ENCODE measurements at places on chromosomes 5 and 9.

GRCh38 chr5:6069496-6070185, 308.7 kb downstream of the MED10 start:
- no peak for DNase-seq

DNA sequence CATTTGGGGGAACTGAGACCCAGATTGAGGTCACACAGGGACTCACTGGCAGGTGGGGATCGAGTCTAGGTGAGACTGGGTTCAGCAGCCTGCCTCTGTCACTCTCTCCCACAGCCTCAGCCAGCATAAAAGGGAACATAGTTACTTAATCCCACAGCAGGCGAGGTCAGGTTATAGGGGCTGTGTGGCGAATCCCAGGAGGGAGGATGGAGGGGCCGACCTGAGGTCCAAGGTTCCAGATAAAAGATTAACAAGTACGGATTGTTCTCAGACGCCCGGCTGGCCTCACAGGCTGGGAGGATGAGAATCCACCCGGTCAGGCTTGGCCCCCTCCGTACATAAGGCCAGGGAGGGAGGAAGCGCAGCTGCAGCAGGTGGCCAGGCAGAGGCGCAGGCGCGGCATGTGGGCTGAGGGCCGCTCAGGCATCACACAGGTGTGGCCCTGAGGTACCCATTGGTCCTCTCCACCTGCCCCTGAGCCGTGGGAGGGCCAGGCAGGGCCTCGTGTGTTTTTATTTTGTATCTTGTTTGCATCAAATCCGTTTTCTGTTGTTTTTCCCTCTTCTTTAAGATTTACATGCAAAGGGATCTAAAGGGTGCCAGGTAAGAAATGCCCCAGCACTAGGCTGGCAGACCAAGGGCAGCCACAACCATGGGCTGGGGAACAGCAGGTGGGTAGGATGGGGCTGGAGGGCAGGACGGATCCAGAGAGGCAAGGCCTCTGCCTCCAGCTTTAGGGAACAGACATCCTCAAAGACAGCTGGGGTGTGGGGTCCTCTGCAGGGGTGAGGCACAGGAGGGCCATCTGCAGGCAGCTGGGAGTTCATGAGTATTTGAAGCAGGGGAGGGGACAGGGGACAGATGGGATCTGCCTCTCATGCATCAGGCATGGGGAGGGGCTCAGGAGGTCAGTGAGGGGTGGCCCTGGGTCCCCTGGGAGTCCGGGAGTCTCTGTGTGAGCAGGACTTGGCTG, 3.6 kb downstream of the SUSD3 start:
- no peak for DNase-seq

DNA sequence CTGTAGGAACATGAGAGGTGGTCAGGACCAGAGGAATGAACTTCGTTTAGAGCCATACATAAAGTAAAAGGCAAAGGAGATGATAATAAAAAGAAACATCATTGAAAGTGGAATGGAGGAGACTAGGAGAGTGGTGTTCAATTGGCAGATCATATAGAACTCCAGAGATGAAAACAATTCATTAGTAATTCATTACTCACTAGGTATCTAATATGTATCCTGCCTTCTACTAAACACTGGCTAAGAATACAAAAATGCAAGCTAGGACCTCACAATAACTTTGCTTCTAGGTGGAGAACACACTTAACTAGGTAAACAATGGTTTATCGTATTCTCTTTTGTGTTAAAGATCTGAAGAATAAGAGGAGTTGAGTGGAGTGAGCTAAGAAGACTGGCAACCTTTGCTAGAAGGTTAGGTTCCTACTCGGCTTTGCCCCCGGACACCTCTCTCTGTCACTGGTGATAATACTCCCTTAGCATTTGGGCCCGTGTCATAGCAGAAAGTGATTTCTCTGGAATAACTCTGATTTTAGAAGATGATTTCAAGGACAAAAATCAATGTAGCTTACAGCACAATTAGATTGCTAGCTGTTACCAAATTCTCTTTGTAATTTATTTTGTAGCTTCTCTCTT, 88.6 kb upstream of the IFNE start:
- no peak for DNase-seq

DNA sequence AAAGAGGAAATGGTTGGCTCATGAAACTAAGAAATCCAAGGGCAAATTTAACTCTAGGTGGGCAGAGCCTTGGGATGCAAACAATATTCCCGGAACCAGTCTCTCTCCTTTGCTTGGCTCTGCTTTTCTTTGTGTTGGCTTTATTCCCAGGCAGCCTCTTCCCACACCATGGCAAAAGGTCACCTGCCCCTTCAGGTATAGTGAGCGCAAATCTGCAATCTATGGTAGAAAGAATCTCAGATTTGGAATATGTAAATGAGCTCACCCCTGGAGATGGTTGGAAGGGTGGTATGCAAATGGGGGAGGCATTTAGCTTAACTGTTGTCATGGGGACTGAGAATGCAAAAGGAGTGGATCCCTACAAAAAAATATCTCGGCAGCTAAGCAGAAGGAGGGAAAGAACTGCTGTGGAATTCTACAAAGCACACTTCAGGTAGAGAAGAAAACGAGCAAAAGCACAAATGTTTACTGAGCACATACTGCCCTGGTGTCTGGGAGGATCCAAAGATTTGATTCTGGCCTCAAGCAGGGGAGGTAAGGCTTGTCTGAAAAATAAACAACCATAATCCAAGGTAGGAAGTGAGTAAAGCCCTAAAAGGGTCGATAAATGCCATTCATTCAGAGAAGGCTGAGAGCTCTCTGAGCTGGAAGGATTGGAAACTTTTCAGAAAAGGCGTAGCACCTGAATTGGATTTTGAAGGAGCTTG, 139.7 kb downstream of the TLE1 start:
- no peak for DNase-seq

DNA sequence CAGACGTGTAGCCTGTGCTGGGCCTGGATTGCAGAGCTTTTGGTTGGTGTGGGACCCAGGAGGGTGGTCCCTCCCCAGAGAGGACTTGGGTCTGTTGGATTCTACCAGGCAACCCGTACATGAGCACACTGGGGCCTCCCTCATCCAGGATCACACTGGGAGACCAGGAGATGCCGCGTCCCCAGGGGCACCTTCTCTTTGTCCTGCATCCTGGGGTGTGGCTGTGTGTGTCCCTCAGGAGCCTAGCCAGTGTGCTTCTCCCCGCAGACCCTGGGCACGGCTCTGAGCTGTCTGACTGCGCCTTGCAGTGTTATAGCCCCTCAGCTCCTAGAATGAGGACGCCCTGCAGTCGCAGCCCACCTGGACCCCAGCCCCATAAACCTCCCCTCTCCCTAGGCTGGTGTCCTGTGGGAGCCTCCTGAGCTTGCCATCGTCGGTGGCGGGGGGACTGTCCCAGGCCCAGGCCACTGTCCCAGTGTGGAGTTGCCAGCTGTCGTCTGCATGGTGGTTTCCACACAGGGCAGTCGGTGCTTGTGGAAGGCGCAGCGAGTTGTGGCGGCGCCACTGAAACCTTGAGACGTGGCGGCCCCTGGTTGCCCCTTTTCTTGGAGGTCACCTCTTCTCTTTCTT, 27.6 kb downstream of the CEP72 start:
- no peak for DNase-seq

DNA sequence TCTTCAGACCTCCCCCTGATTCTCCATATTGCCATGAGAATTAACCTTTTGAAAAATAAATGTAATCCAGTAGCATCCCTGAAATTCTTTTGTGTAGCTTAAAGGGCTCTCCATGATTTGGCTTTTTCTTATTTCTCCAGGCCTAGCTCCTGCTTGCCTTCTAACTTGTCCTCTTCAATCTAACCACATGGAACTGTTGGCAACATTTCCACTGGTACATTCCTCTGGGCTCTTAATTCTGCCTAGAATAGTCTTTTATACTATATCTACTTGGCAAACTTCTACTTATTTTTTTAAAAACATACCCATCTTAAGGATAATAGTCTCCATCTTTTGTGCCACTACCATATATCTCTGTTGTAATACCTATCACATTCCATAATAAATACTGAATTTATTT, 54.1 kb downstream of the GNG10 start:
- no peak for DNase-seq

Measured in CD4-positive, CD25-positive, alpha-beta regulatory T cell (primary cell).